A549 treated with AZD2906 at 1 μM for 4 hours (cell line): ENCODE measurements at places on chromosomes 2 and 18. TPM values are rescaled to one million over a fixed set of nuclear protein-coding genes. Genes with fewer than 3 reads are reported as not detected.

HOXD8 gene
- 5.0 to 6.2 TPM (median 5.3 TPM) in 5 replicates for total RNA-seq

MC5R gene
- 0.03 to 0.06 TPM (median 0.05 TPM) in 3 of 5 replicates, not detected in the others for total RNA-seq

FASTKD2 gene
- total RNA-seq: 29.0 to 39.1 TPM (median 30.7 TPM) in 5 replicates

SERPINB13 gene
- not detected in 5 replicates for total RNA-seq

AFTPH gene
- 22.0 to 28.5 TPM (median 24.0 TPM) in 5 replicates for total RNA-seq

AQP12A gene
- total RNA-seq: not detected in 5 replicates

REG3G gene
- not detected in 5 replicates for total RNA-seq

ASB18 gene
- not detected in 5 replicates for total RNA-seq

OSR1 gene
- total RNA-seq: 7.3 to 9.7 TPM (median 7.4 TPM) in 5 replicates

NLRC4 gene
- 0.03 to 0.11 TPM (median 0.05 TPM) in 5 replicates for total RNA-seq

EGR4 gene
- 0.19 to 0.32 TPM (median 0.25 TPM) in 5 replicates for total RNA-seq

KIAA2012 gene
- total RNA-seq: not detected in 5 replicates

ALLC gene
- total RNA-seq: 0.08 TPM in 1 of 5 replicates, not detected in the others

MATN3 gene
- 10.9 to 19.1 TPM (median 16.2 TPM) in 5 replicates for total RNA-seq

CFAP53 gene
- 0.22 to 0.39 TPM (median 0.24 TPM) in 5 replicates for total RNA-seq

LRRC30 gene
- not detected in 5 replicates for total RNA-seq

HOXD13 gene
- total RNA-seq: 0.07 to 0.27 TPM (median 0.18 TPM) in 5 replicates

HRH4 gene
- 0.03 TPM in 1 of 5 replicates, not detected in the others for total RNA-seq

LYPD1 gene
- 13.7 to 20.5 TPM (median 15.7 TPM) in 5 replicates for total RNA-seq

ACMSD gene
- total RNA-seq: not detected in 5 replicates

TOGARAM2 gene
- 0.05 to 0.52 TPM (median 0.20 TPM) in 5 replicates for total RNA-seq

LDLRAD4 gene
- 1.1 to 3.3 TPM (median 2.4 TPM) in 5 replicates for total RNA-seq

RGPD3 gene
- 0.07 to 0.18 TPM (median 0.16 TPM) in 5 replicates for total RNA-seq

SERPINB11 gene
- 0.03 to 0.16 TPM in 2 of 5 replicates, not detected in the others for total RNA-seq

EFEMP1 gene
- 27.8 to 54.7 TPM (median 39.6 TPM) in 5 replicates for total RNA-seq

FOSL2 gene
- total RNA-seq: 75.3 to 85.5 TPM (median 79.3 TPM) in 5 replicates

DNAH6 gene
- 0.02 to 0.08 TPM (median 0.02 TPM) in 5 replicates for total RNA-seq

M1AP gene
- total RNA-seq: not detected in 5 replicates

CD302 gene
- total RNA-seq: 2.0 to 2.3 TPM (median 2.1 TPM) in 5 replicates

KCNF1 gene
- 19.4 to 39.2 TPM (median 29.8 TPM) in 5 replicates for total RNA-seq

SERPINB12 gene
- total RNA-seq: not detected in 5 replicates

RRM2 gene
- total RNA-seq: 206 to 239 TPM (median 227 TPM) in 5 replicates

TEKT4 gene
- not detected in 5 replicates for total RNA-seq

BBS5 gene
- 5.2 to 5.4 TPM (median 5.4 TPM) in 5 replicates for total RNA-seq

KCNG3 gene
- total RNA-seq: 0.53 to 0.67 TPM (median 0.61 TPM) in 5 replicates

SIX3 gene
- total RNA-seq: 2.7 to 4.3 TPM (median 3.7 TPM) in 5 replicates

CCDC85A gene
- 0.31 to 0.46 TPM (median 0.35 TPM) in 5 replicates for total RNA-seq

EPAS1 gene
- 86.6 to 106 TPM (median 97.0 TPM) in 5 replicates for total RNA-seq

PLCL1 gene
- 0.02 TPM in 1 of 5 replicates, not detected in the others for total RNA-seq

THOC1 gene
- total RNA-seq: 15.9 to 19.4 TPM (median 17.9 TPM) in 5 replicates

SLC4A5 gene
- total RNA-seq: 0.15 to 0.47 TPM (median 0.24 TPM) in 5 replicates

SKOR2 gene
- total RNA-seq: not detected in 5 replicates

NPHP1 gene
- total RNA-seq: 6.7 to 7.2 TPM (median 6.9 TPM) in 5 replicates

RBM43 gene
- total RNA-seq: 1.9 to 3.3 TPM (median 3.1 TPM) in 5 replicates

SERPINB3 gene
- 0.06 to 0.14 TPM (median 0.09 TPM) in 5 replicates for total RNA-seq

TTN gene
- total RNA-seq: under 0.01 to 0.05 TPM (median 0.01 TPM) in 5 replicates

VWA3B gene
- 0.09 to 0.14 TPM (median 0.12 TPM) in 3 of 5 replicates, not detected in the others for total RNA-seq

METTL8 gene
- total RNA-seq: 27.2 to 29.2 TPM (median 27.5 TPM) in 5 replicates

FSHR gene
- total RNA-seq: not detected in 5 replicates

STPG4 gene
- total RNA-seq: 0.03 to 0.07 TPM in 2 of 5 replicates, not detected in the others

UGT1A3 gene
- 0.05 to 0.09 TPM (median 0.07 TPM) in 4 of 5 replicates, not detected in the other for total RNA-seq

VSNL1 gene
- not detected in 5 replicates for total RNA-seq
